ENCODE measurements at places on chromosomes 13 and 19. TPM values are rescaled to one million over a fixed set of nuclear protein-coding genes. Genes with fewer than 3 reads are reported as not detected.

Gene CD37
- polyA plus RNA-seq = 2,188 TPM

Gene ZNF20
- 0.89 TPM for polyA plus RNA-seq

Gene TICAM1
- 15.1 TPM for polyA plus RNA-seq

Gene GFY
- not detected for polyA plus RNA-seq

Gene TTYH1
- polyA plus RNA-seq = not detected

Gene FCAR
- 1.9 TPM for polyA plus RNA-seq

Gene SPRY2
- 0.86 TPM for polyA plus RNA-seq

Gene GGACT
- 3.2 TPM for polyA plus RNA-seq

Gene KLK15
- 0.07 TPM for polyA plus RNA-seq

Gene SPACA4
- polyA plus RNA-seq = not detected

Gene NPAS1
- polyA plus RNA-seq = 0.43 TPM

Gene ZNF560
- not detected for polyA plus RNA-seq

Gene NPHS1
- polyA plus RNA-seq = not detected

Gene LIM2
- not detected for polyA plus RNA-seq

Gene GJB6
- polyA plus RNA-seq = 0.75 TPM

Gene ZNF761
- polyA plus RNA-seq = 12.1 TPM

Gene CLASRP
- 299 TPM for polyA plus RNA-seq

Gene SCEL
- not detected for polyA plus RNA-seq

Gene OSCAR
- polyA plus RNA-seq = 1.7 TPM

Gene SLITRK5
- polyA plus RNA-seq = 0.01 TPM

Gene ZNF653
- polyA plus RNA-seq = 17.4 TPM

Gene CALR3
- not detected for polyA plus RNA-seq

Gene KLK14
- 1.5 TPM for polyA plus RNA-seq

Gene PRTN3
- not detected for polyA plus RNA-seq

Gene HCN2
- polyA plus RNA-seq = 0.25 TPM

Gene MICU2
- polyA plus RNA-seq = 56.7 TPM

Gene EFNB2
- polyA plus RNA-seq = 0.04 TPM

Gene PTBP1
- 154 TPM for polyA plus RNA-seq

Gene FPR1
- polyA plus RNA-seq = 1.1 TPM

Gene VMAC
- 27.7 TPM for polyA plus RNA-seq

Gene C19orf67
- polyA plus RNA-seq = not detected

Gene MRPL4
- polyA plus RNA-seq = 67.8 TPM

Gene DKKL1
- 1.6 TPM for polyA plus RNA-seq

Gene CNN1
- not detected for polyA plus RNA-seq

Gene C13orf42
- not detected for polyA plus RNA-seq

Gene LILRA2
- polyA plus RNA-seq = 2.8 TPM

Gene TPP2
- 34.2 TPM for polyA plus RNA-seq

Gene CYP2A6
- not detected for polyA plus RNA-seq

Gene PGLYRP2
- polyA plus RNA-seq = not detected

Gene ACER1
- polyA plus RNA-seq = not detected

Gene TRPC4
- not detected for polyA plus RNA-seq

Gene KCTD12
- 1.8 TPM for polyA plus RNA-seq

Gene HIF3A
- polyA plus RNA-seq = not detected

Gene SACS
- polyA plus RNA-seq = 6.7 TPM

Gene ZNF846
- polyA plus RNA-seq = 8.8 TPM

Gene CACNG8
- polyA plus RNA-seq = not detected

Gene CRB3
- polyA plus RNA-seq = 2.1 TPM

Gene CD22
- polyA plus RNA-seq = 1,715 TPM

Gene KRTDAP
- not detected for polyA plus RNA-seq

Gene BORA
- 4.8 TPM for polyA plus RNA-seq

Gene SLC25A41
- 0.48 TPM for polyA plus RNA-seq

Gene ICAM5
- polyA plus RNA-seq = not detected

Gene HSPB6
- not detected for polyA plus RNA-seq
